ENCODE measurements at places on chromosomes 5 and 9.

- DNase-seq: no peak
These were observed 117.9 kb upstream of the GRIA1 start for GRCh38 chr5:153372425-153373129.

- DNase-seq: no peak
These were observed 19.6 kb upstream of the ARL15 start for GRCh38 chr5:54329731-54330709.

DNA sequence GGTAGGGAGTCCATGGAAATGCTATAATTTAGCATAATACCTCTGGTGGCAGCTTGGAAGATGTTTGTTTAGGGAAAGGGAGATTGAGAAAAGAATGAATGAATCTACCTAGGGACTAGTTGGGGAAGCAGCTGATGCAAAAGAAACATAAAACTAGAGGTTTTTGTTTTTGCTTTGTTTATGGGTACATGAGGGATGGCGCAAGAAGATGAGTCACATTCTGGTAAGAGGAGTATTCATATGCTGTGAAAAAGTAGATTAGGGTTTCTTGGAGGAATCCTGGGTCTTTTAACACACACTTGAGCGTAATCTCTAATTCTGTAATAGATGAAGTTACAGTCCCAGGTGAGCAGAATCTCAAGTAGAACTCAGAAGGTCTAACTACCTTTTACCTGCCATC, 17.1 kb downstream of the C9orf43 start:
- no peak for DNase-seq

GRCh38 chr9:27341545-27342294, 44.8 kb upstream of the EQTN start:
- DNase-seq: no peak

DNA sequence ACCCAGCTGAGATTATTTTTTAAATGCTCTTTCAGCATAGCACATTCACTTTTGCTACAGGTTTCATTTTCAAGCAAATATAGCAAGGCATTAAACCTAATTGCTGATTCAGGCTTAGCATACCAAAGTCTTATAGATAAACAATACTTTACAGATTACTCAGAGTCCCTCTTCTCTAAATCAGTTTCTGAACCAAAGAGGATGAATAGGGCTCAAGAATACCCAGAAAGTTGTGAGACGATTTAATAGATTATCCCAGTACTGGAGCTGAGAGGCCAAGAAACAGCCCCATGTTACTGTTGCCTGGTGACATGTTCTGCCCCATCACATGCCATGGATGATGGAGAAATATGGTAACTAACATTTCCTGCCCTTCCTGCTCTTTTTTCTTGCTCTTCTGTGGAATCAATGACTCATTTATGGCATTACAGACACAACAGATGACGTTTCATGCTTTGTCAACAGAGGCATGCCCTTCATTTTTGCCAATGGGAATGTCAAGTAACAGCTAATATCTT, 18.1 kb upstream of the SSBP2 start:
- no peak for DNase-seq

- no peak for DNase-seq
These were observed 146.4 kb downstream of the ENTREP1 start for GRCh38 chr9:69471433-69471832.

DNA sequence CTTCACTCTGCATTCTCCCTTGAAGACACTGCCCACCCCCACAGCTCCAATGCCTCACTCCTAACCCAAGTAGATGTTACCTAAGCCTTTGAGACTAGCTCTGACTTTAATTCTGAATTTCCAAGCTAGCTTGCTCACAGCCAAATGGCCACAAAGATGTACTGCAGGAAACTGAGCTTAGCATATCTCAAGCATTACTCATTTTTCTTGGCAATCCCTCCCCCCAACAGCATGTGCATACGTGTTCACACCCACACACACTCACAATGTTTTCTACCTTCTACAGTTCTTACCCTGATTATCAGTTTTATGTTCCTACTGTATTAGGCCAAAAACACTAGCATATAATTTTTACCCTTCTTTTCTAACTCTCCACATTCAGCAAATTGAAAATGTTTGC, 13.7 kb upstream of the GRIA1 start:
- no peak for DNase-seq

DNA sequence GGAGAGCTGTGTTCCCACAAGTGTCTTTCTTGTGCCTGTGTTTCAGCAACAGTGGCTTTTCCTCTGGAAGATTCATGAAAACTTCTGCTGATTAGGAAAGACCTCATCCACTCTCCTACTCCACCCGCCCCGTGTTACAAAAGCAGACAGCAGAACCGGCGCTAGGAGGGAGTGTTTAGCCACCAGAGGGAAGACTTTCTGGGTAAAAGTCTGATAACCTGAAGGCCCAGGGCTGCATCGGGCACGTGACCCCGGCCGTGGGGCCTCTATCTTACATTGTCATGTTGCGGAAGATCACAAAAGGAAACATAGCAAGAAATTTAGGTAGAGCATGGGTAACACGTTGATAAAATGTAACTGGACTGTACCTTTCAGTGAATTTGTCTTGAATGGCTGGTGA, 32.0 kb upstream of the DMRT2 start:
- no peak for DNase-seq

- DNase-seq: no peak
These were observed at the start of gene NTNG2 for GRCh38 chr9:132161743-132162184. Gene NTNG2, plus strand, starts transcription at chr9:132162058. Its CDS starts 4,774 bp downstream, at chr9:132166832.

GRCh38 chr5:56480705-56481427, 247.7 kb upstream of the ANKRD55 start:
- no peak for DNase-seq

DNA sequence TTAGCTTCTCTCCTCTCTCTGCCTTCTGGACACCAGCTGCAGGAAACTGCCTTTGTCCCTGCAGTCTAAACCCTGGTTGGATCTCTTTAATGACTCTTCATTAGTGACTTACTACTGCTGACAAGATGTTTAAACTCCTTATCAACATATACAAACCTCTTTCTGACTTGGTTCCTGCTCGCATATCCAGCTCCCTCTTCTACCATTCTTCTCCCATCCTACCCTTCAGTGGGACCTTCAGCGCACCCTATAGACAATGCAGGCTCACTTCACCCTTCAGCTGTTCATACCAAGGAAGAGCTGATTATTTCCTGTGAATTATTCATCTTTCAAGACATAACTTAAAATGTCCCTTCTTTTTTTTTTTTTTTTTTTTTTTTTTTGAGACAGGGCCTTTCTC, 436.5 kb downstream of the KIAA0825 start:
- DNase-seq: no peak

DNA sequence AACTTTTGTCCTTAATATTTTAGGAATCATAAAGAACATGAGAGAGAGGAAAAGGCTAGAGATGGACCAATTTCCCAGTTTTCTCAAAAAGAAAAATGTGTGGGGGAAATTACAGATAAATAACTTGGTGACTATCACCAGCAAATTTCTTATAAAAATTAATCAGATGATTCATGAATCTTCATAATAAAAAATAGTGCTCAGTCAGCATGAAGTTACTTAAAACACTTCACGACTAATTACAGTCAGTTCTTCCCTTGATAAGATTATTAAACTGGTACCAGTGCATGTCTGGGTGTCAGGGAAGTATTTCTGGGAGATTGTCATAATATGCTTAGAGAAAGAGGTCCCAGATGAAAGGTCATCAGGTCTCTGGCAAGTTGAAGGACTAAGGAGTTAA, 133.0 kb downstream of the SNCAIP start:
- no peak for DNase-seq

GRCh38 chr9:79613145-79613544, 41.4 kb downstream of the TLE4 start:
- no peak for DNase-seq

GRCh38 chr9:18275313-18275990, 198.5 kb upstream of the ADAMTSL1 start:
- DNase-seq: no peak
